ENCODE measurements at places on chromosomes 16 and 17. TPM values are rescaled to one million over a fixed set of nuclear protein-coding genes. Genes with fewer than 3 reads are reported as not detected.

Gene ZNF48
- 6.5 TPM for total RNA-seq

Gene CDH5
- total RNA-seq: not detected

Gene CDC42EP4
- total RNA-seq: 18.7 TPM

Gene LPO
- total RNA-seq: not detected

Gene HS3ST3B1
- 18.6 TPM for total RNA-seq

Gene MPO
- not detected for total RNA-seq

Gene NXPH3
- total RNA-seq: 2.1 TPM

Gene CD300E
- not detected for total RNA-seq

Gene ARHGAP23
- 223 TPM for total RNA-seq

- DNase-seq: no peak
Measured at GRCh38 chr16:77330332-77331042, 104.3 kb downstream of the ADAMTS18 start.

DNA sequence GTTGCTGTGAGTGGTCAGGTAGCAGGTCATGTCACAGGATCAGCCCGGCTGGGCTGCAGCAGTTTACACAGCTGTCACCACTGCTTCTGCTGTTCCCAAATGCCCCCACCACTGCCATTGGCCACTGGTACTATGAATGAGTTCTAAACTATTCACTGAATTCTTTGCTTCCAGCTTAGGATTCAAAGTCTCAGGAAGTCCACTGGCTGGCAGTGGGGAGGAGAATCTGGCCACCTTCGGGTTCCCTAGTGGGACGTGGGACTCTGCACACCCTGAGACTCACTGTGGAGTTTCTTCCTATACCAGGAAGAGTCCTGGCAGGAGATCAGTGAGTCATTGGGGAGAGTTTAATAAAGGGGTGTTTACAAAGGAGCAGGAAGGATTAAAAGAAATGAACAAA, 6.9 kb downstream of the MT1X start:
- peak; percentile 3 for DNase-seq

DNA sequence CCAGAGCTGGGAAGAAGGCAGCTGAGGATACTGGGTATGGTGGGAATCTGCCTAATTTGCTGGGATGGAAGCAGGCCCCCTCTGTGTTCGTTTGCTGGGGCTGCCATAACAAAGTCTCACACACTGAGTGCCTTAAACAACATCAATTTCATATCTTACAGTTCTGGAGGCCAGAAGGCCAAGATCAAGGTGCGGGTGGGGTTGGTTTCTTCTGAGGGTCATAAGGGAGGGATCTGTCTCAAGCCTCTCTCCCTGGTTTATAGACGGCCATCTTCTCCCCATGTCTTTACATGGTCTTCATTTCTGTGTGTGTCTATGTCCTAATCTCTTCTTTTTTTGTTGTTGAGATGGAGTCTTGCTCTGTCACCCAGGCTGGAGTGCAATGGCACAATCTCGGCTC, 35.8 kb downstream of the GDE1 start:
- no peak for DNase-seq

DNA sequence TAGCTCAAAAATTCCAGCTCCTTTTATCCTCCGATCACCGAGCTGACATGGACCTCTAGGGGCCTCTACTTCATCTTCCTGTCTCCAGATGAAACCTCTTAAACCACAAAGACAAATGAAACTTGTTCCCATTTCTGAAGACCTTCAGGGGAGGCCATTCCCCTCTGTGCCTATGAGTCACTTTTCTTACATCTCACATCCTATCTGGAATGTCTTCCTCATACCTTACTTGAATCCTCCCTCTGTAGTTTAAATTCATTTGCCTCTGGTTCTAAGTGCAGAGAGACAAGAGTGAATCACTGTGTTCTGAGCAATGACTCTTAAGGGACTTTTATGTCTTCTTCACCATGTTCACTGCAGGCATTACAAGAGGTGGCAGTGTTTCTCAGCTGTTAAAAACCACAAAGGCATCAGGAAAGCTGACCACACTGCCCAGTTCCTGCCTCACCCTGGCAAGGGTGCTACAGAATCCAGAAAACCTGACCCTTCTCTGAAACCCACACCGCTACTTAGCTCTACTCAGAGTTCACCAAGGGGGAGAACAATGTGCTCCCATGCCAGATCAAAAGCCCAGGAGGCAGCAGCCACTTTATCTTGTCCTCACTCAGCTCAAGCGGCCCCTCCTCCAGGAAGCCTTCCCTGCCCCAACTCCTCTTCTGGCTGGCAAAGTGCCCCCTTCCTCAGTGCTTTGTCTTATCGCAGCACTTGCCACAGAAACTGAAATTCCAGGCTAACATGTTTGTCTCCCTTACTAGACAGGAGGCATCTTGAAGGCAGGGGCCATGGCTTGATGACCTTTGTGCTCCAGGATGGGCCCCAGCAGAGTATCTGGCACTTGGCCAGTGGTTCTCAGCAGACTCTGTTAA, 6.4 kb downstream of the CUEDC1 start:
- DNase-seq: peak; percentile 99

GRCh38 chr17:59702304-59702703, 4.9 kb downstream of the PTRH2 start:
- DNase-seq: no peak

GRCh38 chr16:3909791-3910583, 29.5 kb upstream of the CREBBP start:
- no peak for DNase-seq

DNA sequence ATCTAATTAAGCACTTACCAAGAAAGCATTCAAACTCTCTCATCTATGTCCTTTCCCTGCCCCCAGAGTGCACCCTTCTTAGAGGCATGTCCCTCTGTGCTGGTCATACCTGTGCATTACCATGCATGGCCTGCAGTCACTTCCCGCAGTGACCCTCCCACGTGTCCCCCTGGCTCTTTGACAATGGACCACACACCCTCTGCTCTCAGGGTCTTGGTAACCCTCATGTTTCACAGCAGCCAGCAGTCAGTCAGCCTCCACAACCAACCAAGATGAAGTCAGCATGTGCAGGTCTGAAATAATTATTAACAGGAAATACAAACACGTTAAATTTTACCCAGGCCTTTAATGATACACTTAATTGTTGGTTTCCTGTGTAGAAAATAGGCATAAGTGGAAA, 10.1 kb downstream of the KRT33A start:
- DNase-seq: no peak

DNA sequence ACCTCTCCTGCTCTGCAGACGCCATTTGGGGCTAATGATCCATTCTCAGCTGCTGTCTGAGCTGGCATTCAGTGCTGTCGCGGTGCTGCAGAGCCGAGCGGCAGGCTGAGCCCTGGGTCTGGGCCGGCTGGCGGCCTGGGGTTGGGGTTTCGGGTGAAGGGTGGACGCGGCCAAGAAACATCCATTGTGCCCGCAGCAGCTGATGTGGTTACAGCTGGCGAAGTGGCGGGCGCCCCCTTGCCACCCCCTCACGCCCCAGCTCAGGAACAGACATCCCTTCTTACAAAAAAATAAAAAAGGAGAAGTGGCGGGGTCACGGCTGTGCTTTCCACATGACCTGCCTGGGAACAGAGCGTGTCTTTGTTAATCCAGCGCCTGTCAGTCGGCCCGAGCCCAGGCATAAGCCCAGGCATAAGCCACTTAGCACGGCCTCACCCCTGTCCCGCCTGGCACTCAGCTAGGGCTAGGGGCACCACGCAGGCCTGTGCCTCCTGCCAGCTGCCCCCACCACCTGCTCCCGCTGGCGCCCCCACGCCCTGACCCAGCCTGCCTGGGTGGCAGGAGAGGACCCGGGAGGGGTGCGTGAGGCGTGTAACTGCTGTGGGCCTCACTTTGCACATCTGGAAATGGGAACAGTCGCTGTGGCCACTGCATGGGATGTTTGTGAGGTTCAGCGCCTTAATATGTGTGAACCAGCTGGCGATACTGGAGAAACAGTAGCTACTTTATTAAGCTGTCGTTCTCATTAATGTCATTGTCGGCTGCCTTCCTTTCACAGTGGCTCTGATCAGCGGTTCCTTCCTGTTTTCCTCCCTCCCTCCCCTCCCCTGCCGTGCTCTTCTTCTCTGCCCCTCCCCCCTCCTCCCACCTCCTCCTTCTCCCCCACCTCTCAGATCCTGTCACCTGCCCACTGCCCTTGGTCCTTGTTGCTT, 197.7 kb upstream of the CIBAR2 start:
- DNase-seq: no peak

DNA sequence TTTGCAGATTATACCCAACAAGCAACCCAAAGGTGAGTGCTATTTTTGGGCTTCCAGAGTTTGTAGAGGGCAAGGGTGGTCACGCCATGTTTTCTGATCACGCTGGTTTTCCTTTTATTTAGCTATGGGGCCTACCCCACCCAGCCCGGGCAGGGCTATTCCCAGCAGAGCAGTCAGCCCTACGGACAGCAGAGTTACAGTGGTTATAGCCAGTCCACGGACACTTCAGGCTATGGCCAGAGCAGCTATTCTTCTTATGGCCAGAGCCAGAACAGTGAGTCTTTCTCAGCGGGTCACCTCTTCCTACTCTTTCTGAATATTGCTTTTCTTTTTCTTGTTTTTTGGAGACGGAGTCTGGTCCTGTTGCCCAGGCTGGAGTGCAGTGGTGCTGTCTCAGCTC, 2.5 kb downstream of the FUS start:
- no peak for DNase-seq

- no peak for DNase-seq
Measured at GRCh38 chr17:1554751-1555540, 7.6 kb downstream of the PITPNA start.

- no peak for DNase-seq
Measured at GRCh38 chr16:7086822-7087616, 245.6 kb upstream of the RBFOX1 start.

GRCh38 chr17:17985555-17985954, 12.9 kb downstream of the DRC3 start:
- no peak for DNase-seq

- peak; percentile 97 for DNase-seq
Measured at GRCh38 chr16:22694887-22695382, 119.0 kb upstream of the HS3ST2 start.

- DNase-seq: no peak
Measured at GRCh38 chr16:82681592-82681991, 54.8 kb downstream of the CDH13 start.

- no peak for DNase-seq
Measured at GRCh38 chr16:78489072-78489471, 389.6 kb downstream of the WWOX start.

- no peak for DNase-seq
Measured at GRCh38 chr17:8606401-8606800, 24.1 kb downstream of the MYH10 start.

- no peak for DNase-seq
Measured at GRCh38 chr17:80588702-80589383, 44.2 kb downstream of the RPTOR start.

- no peak for DNase-seq
Measured at GRCh38 chr17:57735707-57736106, 9.4 kb downstream of the CCDC182 start.

DNA sequence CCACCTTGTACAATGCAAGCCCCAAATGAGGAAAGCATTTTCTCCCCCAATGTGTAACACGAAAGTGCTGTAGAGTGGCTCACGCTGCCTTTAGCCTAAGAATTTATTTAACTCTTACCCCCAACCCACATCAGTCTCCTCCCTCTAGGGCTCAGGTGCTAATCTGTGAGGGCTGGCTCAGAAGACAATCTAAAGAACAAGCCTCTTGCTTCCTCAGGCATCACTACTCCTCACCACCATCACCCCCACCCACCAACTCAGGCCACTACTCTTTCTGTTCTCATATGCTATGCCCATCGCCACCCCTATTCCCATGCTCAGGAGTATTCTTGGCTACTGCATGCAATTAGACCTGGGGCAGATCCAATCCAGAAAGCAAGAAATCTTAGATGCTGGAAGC, 3.9 kb upstream of the CCL2 start:
- DNase-seq: no peak

DNA sequence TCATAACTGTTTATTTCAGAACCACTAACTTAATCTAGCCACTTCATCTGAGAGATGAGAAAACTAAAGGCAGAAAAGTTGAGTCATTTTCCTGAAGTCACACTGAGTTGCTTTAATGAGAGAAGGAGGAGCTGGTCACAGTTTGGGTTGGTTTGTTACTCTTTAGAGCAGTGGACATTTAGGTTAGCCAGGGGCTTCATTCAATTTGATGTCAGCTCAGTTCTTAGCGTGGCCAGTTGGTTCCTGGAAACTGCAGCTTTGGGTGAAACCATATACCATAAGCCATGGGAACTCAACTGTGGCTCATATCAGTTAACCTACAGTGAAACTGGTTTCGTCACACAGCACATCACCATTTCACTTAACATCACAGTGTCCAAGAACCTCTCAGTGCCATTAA, 59.2 kb upstream of the ADORA2B start:
- no peak for DNase-seq

DNA sequence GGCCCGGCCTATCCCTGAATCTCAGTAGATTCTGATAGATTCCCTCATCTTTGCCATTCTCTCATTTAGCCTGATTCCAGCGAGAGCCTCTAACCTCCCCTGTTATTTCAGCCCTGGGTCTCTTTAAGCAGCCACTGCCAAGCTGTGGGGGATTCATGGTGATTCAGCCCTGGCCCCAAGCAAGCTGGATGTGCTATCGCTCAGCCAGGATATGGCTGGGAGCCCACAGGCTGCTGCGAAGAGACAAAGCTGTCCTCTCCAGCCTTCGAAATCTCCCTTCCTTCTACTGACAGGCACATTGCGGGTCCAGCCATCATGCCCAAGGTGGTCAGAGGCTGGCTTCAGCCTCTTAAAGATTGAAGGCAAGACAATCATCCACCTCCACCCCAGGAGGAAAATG, 394.1 kb downstream of the SOX9 start:
- DNase-seq: no peak

DNA sequence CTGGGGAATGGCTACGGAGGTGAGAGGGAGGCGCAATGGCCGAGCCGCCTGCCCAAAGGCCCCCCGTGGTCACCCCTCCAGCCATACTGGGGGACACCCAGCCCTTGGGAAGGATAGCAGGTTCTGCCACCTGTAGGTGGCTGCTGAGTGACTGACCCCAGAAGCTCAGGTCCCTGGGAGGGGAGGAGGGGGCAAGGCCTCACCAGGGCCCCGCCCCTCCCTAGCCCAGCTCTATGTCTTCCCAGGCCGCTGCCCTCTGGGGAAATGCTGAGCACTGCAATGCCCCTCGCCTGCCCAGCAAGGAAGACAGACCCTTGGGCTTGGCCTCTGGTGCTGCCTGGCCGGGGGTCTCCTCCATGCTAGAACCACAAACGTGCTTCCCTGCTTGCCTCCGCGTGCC, 11.4 kb upstream of the CLDN9 start:
- no peak for DNase-seq

DNA sequence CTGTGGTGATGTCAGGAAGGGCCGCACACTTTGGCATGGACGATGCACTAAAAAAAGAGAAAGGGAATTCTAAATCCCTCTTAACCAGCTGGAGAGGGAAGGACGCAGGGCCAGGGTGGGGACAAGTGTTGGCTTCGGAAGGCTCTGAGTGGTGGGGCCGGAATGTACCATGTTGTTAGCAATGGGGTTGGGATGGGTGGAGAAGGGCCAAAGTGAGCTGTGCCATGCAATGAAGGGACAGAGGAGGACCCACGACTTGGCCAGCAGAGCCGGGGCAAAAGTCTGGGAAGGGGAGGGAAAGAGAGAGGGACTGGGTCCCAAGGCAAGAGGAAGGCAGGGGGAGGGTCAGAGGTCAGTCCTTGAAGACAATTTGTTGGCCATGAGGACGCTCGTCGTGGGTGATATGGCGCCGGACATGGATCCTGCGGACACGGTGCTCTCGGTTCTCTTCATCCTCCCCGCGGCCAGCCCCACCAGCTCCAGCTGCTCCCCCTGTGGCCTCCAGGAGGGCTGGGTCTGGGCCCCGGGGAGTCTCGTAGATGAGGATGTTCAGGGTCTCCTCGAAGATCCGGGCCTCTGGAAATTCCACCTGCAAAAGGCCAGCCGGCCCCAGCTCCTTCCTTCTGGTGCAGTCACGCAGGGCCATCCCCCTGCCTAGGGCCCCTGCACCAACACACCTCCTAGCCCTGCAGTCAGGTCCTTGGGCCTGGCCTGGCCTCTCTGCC, 6.4 kb downstream of the ASPHD1 start:
- DNase-seq: no peak

- DNase-seq: no peak
Measured at GRCh38 chr17:39548494-39549225, 59.1 kb downstream of the NEUROD2 start.
